ENCODE measurements at places on chromosomes 12 and 14.

DNA sequence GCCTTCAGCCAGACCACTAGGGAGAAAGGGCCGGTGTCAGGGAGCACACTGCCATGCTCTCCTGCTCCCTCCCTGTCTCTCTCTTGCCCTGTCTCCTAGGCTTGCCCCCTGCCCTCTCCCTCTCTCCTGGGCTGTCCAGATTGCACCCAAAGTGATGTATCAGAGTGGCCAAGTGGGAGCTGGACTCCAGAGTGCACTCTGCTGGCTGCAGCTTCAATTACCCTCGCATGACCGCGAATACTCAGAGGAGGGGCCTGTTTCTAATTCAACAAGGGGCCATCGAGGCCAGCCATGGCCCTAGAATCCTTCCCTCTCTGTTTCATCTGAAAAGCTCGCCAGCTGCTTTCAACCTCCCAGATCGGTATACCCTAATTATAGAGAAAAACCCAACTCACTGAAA, 206.4 kb upstream of the FKBP4 start:
- no peak for DNase-seq

GRCh38 chr14:50955373-50956043, 11.2 kb upstream of the PYGL start:
- DNase-seq = peak; percentile 52

- DNase-seq = peak; percentile 85
These were observed 3.0 kb downstream of the LTBP2 start for GRCh38 chr14:74608959-74609611.

- no peak for DNase-seq
These were observed 909.6 kb downstream of the VRK1 start for GRCh38 chr14:97706819-97707218.

DNA sequence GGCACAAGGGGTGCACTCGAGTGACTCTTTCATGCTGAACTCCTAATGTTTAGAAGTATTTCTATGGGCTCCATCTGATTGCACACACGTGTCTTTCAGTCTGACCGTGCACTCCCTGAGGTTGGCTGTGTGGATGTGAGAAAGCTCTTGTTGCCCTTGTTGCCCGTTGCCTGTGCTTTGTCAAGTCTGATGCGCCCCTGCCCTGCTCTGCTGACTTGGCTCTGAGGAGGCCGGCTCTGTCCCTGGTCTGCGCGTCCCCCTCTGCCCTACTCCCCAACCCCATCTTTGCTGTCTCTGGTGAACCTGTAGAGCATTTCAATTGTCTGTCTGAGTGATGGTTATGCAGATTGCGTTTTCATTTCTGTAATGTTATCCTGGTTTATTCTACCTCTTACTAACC, 802.3 kb downstream of the NRXN3 start:
- DNase-seq = no peak

- no peak for DNase-seq
These were observed 48.7 kb upstream of the GARIN2 start for GRCh38 chr14:67140556-67140955.

GRCh38 chr12:116939734-116940133, 29.0 kb downstream of the FBXW8 start:
- no peak for DNase-seq

- DNase-seq = no peak
These were observed 29.2 kb downstream of the ITPK1 start for GRCh38 chr14:93086441-93087055.

DNA sequence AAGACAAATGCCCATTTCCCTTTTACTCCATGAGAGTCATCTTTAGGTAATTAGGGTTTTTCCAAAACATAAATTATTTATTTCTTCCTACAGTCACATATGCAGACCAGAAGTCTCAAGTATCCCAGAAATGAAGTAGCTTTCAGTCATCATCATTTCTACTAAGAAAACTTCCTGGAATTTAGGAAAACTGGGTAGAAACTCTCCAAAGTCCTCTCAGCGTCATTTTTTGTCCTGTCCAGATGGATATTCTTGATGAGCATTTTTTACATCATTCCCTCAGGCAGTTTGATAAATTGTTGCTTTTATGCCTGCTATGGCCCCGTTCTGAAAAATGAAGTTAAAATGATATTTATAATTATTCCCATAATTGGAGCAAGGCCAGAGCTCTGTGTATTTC, 93.9 kb upstream of the DCN start:
- no peak for DNase-seq

GRCh38 chr14:70662080-70662479, 20.4 kb downstream of the TTC9 start:
- no peak for DNase-seq

- DNase-seq = no peak
These were observed 3.2 kb downstream of the C14orf132 start for GRCh38 chr14:96042248-96042930.

DNA sequence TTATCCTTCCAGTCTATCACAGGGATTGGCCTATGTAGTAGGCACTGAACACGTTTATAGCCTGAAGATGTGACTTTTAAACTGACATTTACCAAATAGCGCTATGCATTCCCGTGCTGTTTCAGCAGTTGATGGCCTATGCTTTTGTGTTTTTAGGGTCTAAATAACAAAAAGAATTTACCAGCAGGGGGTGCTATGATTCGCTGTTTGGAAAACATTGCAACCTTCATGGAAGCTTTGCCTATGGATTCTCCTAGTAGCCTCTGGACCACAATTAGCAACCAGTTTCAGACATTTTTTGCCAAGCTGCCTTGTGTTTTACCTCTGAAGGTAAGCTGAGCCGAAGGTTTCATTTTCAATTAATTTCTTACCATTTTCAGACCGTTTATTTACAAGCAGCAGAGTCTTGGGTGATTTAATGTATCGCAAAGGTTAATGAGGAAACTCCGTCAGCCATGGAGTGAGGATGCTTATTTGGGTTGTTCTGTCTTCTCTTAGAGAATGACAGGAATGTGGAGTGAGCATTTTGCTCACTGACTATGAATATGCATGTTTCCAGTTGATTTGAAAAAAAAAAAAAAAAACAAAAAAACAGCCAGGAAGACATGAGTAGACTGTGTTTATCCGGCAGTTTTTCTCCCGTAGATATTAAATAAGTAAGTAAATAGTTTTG, 133.1 kb downstream of the PRIMA1 start:
- no peak for DNase-seq

DNA sequence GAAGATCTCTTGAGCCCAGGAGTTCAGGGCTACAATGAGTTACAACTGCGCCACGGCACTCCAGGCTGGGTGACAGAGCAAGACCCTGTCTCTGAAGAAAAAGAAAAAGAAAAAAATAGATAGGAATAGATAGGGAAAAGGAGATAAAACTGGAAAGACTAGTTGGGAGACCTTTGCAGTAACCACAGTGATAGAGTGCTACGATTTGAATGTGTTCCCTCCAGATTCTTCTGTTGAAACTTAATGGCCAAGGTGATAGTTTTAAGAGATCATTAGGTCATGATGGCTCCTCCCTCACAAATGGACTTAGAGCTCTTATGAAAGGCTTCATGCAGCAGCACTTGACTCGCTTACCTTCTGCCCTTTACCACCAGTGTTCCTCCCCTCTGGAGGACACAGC, 13.5 kb upstream of the ATF1 start:
- no peak for DNase-seq

GRCh38 chr14:98958048-98958631, 313.9 kb downstream of the BCL11B start:
- DNase-seq = no peak

GRCh38 chr14:50225974-50226297, 5.4 kb downstream of the SOS2 start:
- DNase-seq = no peak

DNA sequence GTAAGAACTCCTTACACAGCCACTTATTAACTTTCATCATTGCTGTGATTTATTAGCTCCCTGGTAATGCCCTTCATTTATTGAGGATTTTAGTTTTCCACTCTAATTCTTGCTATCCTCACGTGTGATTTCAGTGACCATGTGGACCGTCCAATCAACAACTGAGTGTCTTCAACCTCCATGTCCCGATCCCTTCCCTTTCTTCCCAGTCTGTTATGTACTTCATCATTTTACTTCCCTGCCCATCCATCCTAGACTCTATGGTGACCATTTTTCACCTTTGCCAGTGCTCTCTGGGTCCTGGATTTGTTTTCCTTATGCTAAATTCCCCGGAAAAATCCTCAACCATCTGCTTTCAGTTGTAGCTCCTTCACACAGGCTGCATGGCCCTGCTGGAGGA, 111.0 kb downstream of the MSRB3 start:
- no peak for DNase-seq

DNA sequence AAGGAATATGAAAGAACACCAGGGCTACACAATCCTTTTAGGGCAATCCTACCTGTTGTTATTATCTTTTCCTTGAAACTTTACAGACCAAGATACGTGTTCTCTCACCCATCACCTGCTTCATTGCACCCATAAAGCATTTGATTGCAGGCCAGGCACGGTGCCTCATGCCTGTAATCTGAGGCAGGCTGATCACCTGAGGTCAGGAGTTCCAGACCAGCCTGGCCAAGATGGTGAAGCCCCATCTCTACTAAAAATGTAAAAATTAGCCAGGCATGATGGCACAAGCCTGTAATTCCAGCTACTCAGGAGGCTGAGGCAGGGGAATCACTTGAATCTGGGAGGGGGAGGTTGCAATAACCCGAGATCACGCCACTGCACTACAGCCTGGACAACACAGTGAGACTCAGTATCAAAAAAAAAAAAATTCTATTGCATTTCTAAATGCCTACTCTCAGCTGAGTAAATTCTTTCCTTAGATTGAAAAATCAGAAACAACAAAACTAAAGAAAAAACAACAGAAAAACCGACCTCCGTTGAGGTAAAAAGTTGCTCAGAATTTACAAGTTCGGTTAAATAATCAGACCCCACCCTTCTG, 183.7 kb upstream of the TMEM132C start:
- DNase-seq = no peak

- DNase-seq = no peak
These were observed 336.4 kb downstream of the LRIG3 start for GRCh38 chr12:58583940-58584339.

DNA sequence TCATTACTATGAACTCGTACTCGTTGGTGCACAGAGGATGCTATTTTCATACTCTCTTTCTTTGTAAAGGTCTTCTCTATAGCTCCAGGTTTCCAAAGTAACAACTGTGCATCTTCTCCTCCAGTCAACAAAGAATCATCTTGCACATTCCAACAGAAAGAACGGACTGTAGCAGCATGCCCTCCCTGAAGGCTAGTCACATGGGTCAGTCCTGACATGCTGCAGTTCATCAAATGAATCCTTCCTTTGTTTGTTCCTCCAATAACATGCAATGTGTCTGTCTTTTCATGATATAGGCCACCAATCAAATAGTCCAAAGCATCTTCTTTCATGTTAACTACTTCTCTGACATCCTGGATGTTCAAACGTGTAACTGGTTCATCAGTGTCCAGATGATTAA, 42.9 kb downstream of the WDR89 start:
- DNase-seq = no peak

DNA sequence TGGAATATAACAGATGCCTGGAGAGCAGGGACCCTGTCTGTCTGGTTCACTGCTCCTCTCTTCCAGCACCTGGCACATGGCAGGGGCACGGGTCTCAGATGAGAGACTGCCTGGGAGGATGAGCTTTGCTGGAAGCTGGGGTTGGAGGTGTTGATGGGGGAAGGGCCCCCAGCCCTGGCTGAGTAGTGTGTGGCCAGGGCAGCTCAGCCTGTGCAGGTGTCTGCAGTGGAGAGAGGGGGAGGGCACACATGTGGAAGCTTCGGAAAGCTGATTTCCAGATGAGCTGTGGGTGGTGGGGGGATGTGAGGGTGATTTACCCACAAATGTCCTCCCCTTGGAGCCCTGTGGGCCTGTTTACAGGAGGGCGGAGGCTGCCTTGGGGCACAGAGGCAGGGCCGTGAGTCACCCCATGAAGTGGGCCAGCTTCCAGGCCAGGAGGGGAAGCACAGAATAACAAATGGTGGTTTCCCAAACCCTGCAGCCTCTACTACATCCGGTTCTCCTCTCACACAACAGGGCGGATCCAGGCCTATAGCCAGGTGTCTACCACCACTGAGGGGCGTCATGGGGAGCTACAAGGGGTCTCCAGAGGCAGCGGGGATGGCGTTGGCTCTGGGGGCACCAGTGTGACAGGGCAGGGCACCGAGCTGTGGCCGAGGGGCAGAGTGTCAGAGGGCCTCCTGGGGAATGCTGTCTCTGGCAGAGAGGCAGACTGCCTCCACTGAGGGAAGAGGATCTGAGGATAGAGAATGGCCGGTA, 11.0 kb downstream of the KRT7 start:
- peak; percentile 92 for DNase-seq

DNA sequence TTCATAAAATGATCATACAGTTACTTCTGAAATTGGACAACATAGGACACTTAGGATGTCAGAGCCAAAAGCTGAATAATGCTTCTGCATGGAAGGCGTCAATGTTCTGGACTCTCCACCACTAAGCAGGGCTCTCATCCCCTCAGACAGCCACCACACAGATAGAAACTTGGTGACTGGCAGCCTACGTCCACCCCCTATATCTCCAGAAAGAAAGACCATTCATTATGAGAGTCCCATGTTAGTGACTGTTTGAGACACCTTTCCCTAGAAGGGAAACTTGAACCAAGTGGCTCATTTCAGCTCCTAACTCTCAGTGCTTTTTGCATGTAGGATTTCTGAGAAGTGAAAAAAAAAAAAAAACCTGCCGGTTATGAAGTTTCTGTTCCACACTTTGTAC, 251.0 kb upstream of the FKBP4 start:
- no peak for DNase-seq

DNA sequence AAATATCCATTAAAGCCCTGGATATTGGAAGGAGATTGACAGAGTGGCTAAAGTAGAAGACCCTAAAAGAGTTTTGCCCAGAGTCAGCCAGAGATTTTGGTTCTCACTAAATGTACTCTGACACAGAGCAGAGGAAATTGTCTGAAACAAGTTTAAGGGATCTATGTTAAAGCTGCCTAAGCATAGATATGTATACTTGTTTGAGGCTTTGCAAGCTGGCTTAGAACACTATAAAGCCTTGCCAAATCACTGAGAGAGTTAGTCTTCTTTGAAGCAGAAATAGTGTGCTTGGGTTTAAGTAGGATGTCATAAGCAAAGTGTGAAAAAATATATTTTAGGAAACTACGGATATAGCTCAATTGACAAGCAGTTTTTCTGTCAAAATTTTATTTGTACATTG, 653.5 kb downstream of the FSCB start:
- no peak for DNase-seq

- DNase-seq = no peak
These were observed 51.4 kb upstream of the ANO2 start for GRCh38 chr12:5996459-5996858.

DNA sequence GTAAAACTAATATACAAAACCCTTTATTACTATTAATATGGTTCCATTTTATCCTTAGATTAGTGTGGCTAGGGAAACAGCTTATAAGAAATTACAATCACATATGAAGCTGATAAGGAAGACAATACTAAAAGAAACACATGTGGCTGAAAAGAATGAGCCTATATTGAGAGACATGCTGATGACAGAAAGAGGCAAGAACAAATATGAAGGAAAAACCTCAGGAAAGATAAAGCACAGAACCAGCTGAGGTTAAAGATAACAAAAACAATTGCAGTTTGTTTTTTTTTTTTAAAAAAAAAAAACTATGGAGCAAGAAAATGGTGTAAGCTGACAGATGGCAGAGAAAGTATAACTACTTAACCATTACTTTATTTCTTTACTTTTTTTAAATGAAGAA, 69.2 kb upstream of the OSBPL8 start:
- no peak for DNase-seq

GRCh38 chr12:108139454-108139853, 10.4 kb downstream of the WSCD2 start:
- no peak for DNase-seq

Measured in breast epithelium (tissue), 4 donors.